KBM-7 (cell line): ENCODE measurements at places on chromosomes 1 and 21.
A peak's percentile ranks its signal among the peaks of the same experiment; 100 is the strongest.

GRCh38 chr1:39080269-39080826, 54.2 kb downstream of the NDUFS5 start:
- DNase-seq: no peak

GRCh38 chr1:72932025-72932424, 649.7 kb upstream of the NEGR1 start:
- peak; percentile 7 for DNase-seq

DNA sequence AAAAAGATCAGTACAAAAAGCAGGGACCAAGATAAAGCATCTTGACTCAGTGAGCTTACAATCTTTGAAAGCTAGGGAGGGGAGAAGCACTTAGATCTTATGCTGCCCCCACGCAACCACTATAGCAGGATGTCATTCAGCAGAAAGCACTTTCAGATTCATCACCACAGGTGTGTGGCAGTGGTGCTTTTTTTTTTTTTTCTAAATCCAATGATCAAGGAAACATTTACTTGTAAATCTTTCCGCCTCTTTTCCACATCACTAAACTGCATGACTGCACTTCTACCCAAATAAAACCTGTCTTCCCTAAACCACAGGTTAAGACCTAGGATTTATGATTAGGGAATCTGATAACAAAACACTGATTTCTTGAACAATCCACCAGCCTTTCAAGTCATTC, 154.8 kb downstream of the SLC45A1 start:
- DNase-seq: no peak

DNA sequence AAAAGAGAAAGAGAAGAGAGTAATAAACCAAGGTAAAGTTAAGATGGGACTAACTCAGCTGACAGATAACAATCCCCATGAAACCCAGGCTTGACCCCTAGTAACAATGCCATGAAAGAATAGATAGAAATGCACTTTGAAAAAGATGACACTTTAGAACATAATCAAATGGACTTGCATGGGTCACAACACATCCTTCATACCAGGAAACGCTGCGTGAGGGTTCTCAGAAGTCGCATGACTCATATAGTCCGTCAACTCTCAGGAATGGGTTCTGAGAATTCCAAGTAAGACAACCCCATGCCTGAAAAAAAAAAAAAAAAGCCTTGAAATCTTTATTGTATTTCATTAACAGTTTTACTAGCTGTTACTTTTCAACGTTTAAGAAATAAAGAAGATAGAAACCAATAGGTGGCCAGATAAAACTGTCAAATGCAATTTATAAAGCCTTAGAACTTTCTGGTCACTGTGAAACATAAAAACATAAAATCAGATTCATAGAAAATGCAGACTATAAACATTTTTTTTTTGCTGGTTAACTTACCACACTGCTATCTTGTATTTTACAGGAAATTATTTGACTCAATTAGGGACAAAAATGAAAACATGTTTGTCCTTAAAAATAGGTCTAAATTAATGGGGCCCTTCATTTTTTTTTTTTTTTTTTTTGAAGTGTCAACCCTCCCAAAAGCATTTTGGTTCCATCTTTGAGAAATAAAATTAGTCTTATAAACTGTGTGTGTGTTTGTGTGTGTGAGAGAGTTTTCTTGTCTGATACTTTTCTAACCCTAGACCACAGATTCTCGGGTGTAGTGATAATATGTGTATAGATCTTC, 202.1 kb downstream of the NCAM2 start:
- DNase-seq: peak; percentile 77

DNA sequence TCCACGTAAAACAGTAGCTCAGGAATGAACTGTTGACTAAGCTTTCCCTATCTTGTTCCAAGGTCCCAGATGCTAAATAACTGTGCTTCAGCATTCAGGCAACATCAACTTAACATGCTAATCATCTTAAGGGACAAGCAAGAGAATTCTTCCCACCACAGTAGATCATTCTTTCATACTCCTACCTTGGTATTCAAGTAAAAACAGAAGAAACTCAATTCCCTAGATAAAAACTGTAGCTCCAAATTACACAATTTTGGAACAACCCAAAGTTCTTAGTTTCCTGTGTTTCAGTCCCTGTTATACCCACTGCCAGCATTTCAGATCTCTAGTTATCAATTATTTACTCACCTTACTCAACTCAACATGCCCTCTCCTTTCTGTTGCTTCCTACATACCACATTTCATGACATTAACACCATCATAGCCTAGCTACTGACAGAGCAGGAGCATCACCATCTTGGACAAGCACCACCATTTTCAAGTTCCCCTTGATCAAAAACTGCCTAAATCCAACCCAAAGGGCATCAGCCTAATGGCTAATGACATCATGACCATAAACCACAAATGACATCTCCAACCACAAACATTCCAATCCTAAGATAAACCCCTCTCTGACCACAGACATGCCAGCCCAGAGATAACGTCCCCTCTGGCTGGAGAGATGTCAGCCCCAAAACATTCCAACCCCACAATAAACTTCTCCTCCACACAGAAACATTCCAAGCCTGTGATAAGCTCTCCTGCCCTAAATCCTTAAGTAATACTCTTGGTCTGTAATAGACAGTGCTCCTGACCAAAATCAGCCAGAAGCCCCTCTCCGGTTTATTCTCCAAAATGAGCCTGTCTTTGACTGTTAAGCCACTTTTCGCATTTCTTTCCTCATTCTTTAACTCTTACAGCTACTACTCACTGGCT, 191.2 kb downstream of the RERE start:
- DNase-seq: peak; percentile 38

GRCh38 chr1:13549021-13549420, 34.6 kb upstream of the PDPN start:
- DNase-seq: no peak

GRCh38 chr21:30164796-30165195, 1.8 kb downstream of the CLDN17 start:
- DNase-seq: no peak

- no peak for DNase-seq
These were observed 30.3 kb downstream of the SMIM12 start for GRCh38 chr1:34829250-34829649.

- no peak for DNase-seq
These were observed 4.3 kb upstream of the FUCA1 start for GRCh38 chr1:23872421-23872820.

- peak; percentile 54 for DNase-seq
These were observed 61.0 kb downstream of the TOR3A start for GRCh38 chr1:179142889-179143299.
